NCI-H2029 treated with DMSO at 0.1 percent for 48 hours (cell line): ENCODE measurements at places on chromosomes 5 and 9.

DNA sequence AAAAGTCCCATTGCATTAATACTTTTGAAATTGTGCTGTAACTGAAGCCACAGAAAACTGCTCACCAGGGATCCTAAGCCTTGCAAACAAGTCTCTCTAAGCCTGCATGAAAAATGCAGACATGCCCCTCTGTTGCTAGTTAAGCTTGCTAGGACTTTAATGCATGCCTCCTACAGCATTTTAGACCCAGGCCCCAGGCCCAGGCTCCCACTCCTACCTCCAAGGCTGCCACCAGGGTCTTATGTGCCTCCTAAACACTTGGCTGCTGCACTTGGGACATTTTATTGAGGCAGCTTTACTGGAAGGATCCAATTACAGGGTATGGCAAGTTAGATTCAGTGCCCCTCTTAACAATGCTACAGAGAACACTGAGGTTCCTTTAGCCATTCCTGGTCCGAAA lies 467.3 kb upstream of the CLINT1 start:
- DNase-seq = no peak

- DNase-seq = no peak
Observed at GRCh38 chr5:92758552-92758951, 822.5 kb downstream of the NR2F1-AS1 start.

- no peak for DNase-seq
Observed at GRCh38 chr5:115735108-115735998, 81.1 kb downstream of the CDO1 start.

DNA sequence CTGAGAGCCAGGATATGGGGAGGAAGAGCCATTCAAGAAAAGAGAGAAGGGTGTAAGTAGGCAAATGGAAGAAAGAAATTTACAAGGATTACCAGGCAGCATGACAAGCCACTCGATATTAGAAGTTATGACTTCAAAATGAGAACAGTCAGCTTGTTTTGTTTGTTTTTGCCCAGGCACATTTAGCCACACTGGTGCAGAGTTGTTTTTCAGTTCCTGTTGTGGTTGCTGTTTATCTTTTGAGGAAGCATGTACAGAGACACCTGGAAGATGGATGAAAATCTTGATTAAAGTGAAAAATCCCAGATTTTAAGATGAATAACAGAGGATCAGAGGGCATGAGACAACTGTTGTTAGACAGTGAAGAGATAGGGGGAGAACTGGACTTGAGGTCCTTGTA lies 199.1 kb downstream of the MTRR start:
- DNase-seq = no peak

DNA sequence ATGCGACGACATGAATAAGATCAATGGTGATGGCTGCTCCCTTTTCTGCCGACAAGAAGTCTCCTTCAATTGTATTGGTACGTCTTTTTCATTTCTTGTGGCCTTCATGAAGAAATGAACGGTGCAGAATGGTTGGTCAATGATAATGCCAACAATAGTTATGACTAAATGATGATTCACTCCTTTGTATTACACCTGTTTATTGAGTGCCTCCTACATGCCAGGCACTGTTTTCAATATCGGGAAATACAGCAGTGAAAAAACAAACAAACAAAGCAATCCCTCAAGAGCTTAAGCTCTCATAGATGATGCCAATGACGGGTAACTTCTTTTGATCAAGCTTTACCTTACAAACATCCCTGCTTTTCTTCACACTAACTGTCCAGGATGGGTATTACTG lies 117.7 kb downstream of the PAPPA start:
- DNase-seq = no peak

DNA sequence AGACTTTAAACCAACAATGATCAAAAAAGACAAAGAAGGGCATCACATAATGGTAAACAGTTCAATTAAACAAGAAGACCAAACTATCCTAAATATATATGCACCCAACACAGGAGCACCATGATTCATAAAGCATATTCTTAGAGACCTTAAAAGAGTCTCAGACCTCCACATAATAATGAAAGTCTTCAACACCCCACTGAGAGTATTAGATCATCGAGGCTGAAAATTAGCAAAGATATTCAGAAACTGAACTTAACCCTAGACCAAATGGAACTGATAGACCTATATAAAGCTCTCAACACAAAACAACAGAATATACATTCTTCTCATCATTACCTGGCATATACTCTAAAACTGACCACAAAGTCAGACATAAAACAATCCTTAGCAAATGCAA lies 11.7 kb upstream of the SPINK14 start:
- no peak for DNase-seq
